ENCODE measurements at places on chromosomes 1 and 21.

GRCh38 chr1:11068600-11069473, 9.0 kb upstream of the SRM start:
- no peak for DNase-seq

DNA sequence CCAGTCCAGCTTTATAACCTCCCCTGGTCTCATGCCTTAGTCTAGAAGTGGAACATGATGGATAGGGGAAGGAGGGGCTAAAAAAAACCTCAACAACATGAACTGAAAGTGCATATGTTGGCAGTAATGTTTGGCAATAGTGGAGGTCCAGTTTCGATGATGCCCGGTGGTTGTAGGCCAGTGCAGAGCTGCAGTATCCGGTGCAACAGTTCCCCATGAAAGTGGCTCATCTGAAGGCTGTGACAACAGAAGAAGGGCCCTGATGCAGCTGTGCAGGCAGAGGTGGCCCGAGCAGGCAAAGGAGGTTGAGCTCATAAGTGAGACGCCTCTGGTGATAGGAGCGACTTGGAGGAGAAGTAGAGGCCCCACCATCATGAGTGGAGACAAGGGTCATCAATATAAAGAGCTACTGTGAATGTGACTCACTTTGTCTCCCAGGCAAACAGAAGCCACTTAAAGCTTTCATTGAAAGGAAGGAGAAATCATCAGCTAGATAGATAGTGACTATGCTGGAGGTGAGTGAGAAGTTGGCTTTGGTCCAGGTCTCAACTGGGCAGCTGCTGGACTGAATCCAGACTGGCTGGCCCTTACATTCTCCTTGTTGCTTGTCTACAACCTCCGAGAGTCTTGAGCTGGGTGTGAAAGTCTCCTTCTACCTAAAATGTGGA, 10.2 kb upstream of the CREG1 start:
- DNase-seq = no peak

DNA sequence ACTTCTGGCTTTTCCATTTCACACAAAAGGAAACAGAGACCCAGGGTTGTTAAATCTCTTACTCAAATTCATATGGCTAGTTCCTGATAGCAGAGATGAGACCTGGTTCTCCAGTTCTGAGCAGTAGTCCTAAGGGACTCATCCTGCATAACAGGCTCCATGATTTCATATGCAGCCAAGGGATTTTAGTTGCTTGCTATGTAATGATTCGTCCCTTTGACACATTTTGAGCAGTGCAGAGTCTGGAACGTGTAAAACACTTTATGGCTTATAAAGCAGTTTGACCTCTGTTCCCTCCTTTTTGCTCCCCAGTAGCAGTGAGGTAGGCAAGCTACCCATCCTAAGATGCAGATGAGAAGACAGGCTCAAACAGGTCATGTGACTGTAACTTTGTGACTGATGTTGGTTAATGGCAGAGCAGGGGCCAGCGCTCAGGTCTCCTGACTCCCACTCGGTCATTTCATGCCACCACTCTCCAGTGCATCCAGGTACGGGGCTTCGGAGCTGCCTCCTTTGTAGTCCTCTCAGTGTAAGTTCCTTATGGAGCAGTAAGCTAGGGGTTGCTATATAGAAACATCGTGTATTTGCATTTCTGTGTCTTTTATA, 24.2 kb downstream of the CC2D1B start:
- no peak for DNase-seq

DNA sequence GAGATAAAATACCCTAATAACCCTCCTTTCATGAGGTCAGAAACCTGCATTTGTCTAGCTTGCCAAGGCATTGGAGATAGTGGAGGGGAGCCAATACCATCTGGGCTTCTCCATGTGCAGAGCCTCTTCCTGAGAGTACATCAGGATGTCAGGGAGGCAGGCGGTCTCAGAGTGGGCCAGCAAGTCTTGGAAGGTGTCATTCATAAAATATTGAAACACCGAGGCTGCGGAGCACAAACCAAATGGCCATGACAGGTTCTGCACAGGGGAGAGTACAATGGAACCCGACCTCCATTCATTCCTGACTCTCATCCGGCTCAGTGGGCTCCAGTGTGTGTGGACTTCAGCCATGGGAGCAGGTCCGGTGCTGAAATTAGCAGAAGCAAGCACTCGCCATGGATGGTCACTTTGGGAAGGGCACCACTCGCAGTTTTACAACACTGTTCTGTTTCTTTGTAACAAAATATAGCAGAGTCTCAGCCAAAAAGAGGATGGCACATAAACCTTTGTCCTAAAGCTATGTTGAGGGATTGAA, 446.6 kb downstream of the SIPA1L2 start:
- no peak for DNase-seq

DNA sequence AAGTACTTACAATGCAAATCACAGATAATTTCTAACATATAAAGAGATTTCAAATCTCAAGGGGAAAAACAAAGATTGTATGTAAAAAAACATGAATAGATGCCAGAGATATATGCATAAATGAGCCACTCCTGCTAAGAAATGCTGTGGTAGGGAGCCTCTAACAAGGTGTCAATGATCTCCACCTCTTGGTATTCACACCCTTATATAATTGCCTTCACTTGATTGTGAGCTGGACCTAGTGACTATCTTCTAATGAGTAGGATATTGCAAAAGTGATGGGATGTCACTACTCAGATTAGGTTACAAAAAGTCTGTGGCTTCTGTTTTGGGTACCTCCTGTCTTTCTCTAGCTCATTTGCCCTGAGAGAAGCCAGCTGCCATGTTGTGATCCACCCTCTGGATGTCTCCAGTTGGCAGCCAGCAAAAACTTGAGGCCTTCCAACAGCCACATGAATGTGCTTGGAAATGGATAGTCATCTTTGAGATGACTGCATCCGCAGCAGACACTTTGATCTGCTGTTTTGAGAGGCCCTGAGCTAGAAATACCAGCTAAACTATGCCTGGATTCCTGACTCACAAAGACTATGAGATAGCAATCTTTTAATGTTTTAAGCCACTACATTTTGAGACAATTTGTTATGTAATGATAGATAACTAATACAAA, 196.1 kb upstream of the FGGY start:
- DNase-seq = no peak

DNA sequence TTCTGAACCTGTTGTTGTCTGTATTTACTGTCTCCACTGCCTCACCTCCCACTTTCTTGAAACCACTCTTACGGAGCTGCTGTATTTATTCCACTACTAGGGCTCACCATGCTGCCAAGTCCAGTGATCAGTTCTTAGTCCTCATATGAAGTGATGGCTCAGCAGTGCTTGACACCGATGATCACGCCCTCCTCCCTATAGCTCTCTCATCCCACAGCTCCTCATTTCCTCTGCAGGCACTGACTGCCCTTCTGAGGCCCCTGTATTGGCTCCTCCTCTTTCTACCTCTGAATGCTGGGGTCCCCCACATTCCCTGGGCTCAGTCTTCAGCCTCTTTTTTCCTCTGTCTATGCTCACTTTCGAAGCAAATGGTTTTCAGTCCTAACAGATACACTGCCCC, 3.4 kb downstream of the CLCA1 start:
- no peak for DNase-seq

DNA sequence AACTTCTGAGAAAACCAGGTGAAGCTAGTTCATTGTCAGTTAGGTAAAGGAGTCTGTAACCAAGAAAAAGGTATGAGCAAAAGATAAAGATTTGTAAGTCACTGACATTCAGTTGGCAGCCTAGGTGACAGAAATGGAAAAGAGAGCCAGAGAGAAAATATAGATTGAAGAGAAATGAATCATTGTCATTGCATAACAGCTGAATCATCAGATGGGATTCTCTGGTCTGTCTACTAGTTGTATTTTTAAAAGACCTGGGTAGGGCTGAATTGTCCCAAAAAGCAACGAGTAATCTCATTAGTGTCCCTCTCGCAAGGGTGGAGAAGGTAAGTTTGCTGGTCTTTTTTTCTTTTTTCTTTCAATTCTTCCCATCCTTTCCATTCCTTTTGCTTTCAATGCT, 36.6 kb downstream of the PTGS2 start:
- no peak for DNase-seq

- no peak for DNase-seq
Measured at GRCh38 chr21:14864211-14865021, 200.4 kb downstream of the NRIP1 start.

DNA sequence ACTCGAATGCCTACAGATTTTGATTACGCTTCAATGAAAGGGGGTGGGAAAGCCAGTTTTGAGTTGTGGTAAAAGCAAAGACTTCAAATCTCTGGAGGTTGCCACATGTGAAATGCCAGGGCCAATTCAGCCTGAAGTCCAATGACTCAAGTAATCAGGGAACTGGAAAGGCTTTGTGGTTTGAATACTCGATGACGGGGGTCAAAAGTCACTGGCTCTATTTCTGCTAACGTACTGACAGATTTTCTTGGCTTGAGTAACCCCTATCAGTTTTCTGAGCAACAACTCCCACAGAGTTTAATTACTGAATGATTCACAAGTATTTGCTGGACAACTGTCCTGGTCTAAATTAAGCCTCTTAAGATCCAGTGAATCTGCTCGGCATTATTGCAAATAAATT, 152.2 kb downstream of the SIPA1L2 start:
- no peak for DNase-seq

GRCh38 chr1:92476071-92476631, 10.6 kb downstream of the GFI1 start:
- no peak for DNase-seq

GRCh38 chr1:39632682-39633417, 6.6 kb downstream of the HEYL start:
- DNase-seq = no peak

DNA sequence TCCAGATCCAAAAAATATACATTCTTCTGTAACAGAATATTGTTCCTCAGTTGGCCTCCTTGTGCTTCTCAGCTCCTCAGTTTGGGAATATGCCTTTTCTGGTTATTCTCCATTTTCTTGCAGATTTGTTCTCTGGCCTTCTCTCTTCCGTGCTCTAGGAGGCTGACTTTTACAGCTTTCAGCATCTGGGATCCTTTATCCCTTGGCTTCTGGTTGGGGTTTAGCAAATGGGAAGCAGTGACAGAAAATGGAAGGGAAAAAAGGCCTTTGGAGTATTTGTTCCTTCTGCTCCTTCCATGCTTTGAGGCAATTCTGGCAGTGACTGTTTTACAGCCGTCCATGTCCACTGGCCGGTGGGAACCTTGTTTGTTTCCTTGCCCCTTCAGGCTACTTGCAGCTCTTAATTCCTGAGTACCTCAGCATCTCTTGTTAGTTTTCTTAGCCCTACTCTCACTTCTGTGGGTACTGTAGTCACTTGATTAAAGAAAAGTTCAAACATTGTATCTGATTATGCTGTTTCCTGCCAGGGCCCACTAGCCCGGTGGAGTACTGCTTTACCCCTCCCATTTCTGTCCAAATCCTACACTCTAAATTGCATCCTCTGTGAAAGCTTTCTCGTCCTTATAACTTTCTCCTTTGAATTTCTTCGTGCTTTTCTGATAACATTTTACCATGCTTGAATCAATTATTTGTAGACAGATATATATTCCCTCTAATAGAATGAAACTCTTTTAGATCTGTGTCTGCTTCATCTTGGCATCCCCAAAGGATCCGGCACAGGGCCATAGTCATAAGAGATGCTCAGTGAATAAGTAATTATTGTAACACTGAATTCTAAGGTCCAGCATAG, 118.2 kb downstream of the OSBPL9 start:
- no peak for DNase-seq

All from stimulated activated CD8-positive, alpha-beta memory T cell treated with anti-CD3 and anti-CD28 coated beads, Interleukin-4, amount 100 ng/mL, for 4 hours (primary cell).